Type B pancreatic cell (in vitro differentiated cells): ENCODE measurements at places on chromosomes 12 and 14.

DNA sequence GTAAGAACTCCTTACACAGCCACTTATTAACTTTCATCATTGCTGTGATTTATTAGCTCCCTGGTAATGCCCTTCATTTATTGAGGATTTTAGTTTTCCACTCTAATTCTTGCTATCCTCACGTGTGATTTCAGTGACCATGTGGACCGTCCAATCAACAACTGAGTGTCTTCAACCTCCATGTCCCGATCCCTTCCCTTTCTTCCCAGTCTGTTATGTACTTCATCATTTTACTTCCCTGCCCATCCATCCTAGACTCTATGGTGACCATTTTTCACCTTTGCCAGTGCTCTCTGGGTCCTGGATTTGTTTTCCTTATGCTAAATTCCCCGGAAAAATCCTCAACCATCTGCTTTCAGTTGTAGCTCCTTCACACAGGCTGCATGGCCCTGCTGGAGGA lies 111.0 kb downstream of the MSRB3 start:
- DNase-seq, result no peak

- no peak for DNase-seq
Observed at GRCh38 chr12:793711-794110, 41.3 kb downstream of the WNK1 start.

DNA sequence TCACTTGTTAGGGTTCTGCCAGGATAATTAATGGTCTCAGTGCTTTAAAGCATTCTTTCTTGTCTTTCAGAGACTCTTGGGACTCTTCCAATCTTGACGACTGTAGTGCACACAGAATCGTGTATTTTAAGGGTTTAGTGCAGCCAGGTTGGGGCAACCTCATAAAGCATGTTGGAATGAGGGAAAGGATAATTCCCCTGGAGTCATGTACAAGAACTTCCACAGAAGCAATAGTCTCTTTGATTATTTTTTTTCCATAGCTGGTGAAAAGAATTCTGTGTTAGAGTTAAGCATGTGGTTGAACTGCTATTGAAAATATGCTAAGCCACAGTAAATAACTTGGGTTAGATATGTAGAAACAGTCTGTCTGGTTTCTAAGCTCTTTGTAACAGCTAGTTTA lies 246.8 kb upstream of the DAAM1 start:
- no peak for DNase-seq

GRCh38 chr14:77128414-77128891 lies 13.1 kb downstream of the ZDHHC22 start:
- no peak for DNase-seq

DNA sequence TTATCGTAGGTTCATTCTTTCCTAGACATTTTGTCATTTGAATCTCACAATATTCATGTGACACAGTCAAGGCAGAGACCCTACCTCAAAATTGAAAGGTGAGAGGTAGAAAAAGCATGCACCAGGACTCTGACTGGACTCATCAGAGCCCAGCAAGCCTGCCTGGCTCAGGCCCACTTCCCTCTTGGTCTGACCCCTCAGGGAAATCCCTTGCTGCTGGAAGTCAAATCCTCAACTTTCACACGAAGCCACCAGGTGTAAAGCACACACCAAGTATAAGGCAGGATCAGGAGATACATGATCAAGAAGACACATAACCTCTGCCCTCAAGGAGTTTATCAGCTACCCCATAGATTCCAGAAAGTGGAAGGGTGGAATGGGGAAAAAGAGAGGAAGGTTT lies 18.8 kb downstream of the NIN start:
- no peak for DNase-seq

- DNase-seq, result no peak
Observed at GRCh38 chr12:57813111-57813970, 5.2 kb downstream of the AVIL start.

DNA sequence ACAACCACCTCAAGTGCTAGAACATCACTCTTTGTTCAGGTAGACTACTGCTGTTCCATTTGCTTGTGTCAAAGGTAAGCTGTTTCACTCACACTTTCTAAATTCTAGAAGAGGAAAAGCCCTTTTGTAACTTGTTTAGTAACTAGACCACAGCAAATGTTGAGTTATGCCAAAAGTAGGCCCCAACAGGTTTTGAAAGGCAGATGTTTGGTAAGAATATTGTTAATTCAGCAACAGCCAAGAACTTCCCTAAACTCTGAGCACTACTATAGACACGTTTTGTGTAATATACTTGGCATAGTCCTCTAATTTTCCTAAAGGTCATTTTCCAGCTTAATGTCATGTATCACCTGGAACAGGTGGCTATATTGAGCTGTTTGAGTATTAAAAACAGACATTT lies 79.0 kb downstream of the DCAF5 start:
- DNase-seq, result no peak
